ENCODE measurements at places on chromosomes 7 and 10.

DNA sequence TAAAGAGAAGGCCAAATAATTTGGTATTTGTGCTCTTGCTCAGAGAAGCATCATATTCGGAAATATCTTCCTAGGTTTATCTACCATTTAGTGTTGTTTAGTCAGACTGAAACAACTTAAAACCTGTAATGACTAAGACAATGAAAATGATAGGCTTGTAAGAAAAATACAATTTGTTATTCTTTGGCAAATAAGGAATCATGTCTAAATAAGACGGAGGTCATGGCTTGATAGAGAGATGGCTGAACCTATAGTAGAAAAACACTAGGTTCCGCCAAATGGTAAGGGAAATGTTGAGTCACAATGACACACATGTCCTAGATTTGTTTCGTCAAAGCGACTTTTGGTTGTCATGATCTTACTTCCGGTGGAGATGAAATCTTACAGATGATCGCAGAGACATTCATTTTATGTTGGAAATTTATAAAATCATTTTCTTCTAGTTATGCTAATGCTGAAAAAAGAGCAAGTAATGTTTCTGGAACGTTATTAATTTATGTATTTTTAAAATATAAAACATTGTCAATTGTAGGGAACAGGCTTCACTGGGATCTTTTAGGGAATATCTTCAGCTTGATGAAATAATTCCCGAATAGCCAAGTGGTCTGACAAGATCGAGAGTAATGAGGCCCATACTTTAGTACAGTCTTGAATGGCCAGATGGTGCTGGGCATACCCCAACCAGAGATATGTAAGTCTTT is 1.0 kb downstream of the SRGN start:
- no peak for DNase-seq

DNA sequence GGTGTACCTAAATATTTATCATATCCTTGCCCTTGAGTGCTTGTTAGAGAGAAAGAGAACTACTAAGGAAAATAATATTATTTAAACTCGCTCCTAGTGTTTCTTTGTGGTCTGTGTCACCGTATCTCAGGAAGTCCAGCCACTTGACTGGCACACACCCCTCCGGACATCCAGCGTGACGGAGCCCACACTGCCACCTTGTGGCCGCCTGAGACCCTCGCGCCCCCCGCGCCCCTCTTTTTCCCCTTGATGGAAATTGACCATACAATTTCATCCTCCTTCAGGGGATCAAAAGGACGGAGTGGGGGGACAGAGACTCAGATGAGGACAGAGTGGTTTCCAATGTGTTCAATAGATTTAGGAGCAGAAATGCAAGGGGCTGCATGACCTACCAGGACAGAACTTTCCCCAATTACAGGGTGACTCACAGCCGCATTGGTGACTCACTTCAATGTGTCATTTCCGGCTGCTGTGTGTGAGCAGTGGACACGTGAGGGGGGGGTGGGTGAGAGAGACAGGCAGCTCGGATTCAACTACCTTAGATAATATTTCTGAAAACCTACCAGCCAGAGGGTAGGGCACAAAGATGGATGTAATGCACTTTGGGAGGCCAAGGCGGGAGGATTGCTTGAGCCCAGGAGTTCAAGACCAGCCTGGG is 11.4 kb downstream of the SERPINE1 start:
- peak; percentile 21 for DNase-seq

DNA sequence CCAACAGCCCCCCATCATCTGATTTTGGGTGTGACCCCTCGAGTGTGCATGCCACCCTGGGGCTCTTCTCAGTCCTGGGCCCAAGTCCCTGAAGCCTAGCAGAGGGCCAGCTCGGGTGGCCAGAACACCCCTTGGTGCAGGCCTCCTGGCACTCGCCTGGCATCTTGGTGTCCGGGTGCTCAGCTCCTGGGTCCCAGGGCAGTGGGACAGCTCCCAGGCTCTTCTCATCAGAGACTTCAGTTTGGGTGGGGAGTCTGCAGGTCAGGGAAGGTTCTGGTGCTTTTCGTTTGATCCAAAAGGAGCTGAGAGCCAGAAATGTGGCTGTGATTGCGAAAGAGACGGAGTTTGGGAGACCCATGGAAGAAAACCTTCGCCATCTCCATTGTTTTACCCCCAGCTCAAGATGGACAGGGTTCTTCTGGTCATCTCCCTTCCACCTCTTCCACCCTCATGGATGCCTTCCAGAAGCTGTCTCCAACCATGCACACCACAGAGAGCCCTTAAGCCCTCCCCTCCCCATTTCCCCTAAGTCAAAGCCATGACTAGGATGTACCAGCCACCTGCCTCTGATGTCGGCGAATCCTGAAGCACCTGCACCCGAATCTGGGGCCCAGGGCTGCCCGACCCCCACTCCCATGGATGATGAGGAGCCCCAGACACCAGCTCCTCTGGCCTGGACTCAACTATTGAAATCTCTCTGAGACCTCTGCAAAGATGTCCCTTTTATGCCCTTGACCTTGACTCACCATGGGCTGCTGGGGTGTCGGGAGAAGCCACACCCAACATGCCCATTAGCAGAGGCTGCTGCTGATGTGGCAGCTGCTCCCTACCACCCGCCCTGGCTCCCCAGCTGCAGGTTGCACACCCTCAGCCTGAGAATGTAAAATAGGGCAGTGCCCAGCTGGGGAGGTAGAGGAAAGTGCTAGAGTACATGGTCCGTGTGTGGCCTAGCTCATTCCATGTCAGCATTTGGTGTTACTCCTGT is 55.3 kb downstream of the ADCYAP1R1 start:
- no peak for DNase-seq

- no peak for DNase-seq
These were observed 96.2 kb upstream of the AMPH start for GRCh38 chr7:38727184-38727940.

GRCh38 chr10:3848775-3849635 is 64.0 kb upstream of the KLF6 start:
- no peak for DNase-seq

GRCh38 chr7:1637155-1637554 is 32.9 kb upstream of the ELFN1 start:
- no peak for DNase-seq

- no peak for DNase-seq
These were observed 198.2 kb downstream of the MAD1L1 start for GRCh38 chr7:2034291-2035201.

Data from anterior cingulate cortex (tissue), 58 donors.